Activated CD4-positive, alpha-beta T cell treated with anti-CD3 and anti-CD28 coated beads, Interleukin-2, Interleukin-4, amounts not matched to agents 100 ng/mL and 50 ng/mL, durations not matched to agents 16 hours and 8 hours (primary cell): ENCODE measurements at places on chromosomes 7 and 10.

GRCh38 chr7:155653803-155654202, 9.3 kb downstream of the RBM33 start:
- no peak for DNase-seq

- DNase-seq = no peak
Observed at GRCh38 chr7:66419210-66419609, 209.5 kb upstream of the KCTD7 start.

DNA sequence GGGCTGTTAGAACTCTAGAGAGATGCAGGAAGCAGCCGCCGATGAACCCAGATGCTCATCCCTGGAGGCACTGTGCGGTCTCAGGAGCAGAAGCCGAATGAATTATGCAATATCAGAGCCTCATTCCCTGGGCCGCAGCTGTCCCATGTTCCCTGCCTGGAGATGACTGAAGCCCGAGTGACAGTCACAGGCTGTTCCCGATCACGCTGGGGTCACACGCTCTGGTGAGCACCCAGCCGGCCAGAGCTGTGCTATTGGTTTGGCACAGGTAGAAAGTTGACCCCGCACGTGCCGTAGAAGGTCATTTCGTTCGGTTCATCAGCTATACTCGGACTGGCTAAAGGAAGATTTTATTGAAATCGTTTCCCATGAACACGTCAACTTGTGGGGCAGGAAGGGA, 140.5 kb upstream of the SH2B2 start:
- no peak for DNase-seq

- DNase-seq = no peak
Observed at GRCh38 chr7:87129332-87129731, 22.9 kb upstream of the DMTF1 start.

DNA sequence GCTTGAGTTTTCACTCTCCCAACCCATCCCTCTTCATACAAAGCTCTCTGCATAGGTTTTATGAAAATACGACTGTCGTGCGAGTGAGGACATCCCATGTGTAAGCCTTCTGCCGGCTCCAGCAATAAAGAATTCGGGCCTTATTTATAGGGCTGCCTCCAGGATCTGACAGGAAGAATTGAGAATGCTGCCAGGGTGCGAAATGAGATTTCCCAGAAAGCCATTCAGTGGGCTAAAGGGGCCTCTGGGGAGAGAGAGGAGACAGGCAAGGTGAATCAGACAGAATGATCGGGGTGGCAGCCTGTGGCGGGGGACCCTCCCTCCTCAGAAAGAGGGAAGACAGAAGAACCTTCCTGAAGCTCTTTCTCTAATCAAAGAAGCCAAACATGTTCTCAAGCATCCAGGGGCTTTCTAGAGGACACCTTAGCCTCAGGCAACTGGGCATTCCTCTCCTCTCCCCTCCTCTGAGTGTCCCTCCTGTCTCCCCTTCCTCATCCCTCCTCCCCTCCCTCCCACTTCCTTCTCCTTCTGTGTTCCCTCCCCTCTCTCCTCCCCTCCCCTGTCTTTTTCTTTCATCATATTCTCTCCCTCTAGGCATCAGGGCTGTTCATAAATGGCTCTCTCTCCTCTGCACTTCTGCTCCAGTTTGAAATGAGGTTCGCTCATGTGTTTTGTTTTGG, 410.9 kb downstream of the TYW1 start:
- DNase-seq = no peak

DNA sequence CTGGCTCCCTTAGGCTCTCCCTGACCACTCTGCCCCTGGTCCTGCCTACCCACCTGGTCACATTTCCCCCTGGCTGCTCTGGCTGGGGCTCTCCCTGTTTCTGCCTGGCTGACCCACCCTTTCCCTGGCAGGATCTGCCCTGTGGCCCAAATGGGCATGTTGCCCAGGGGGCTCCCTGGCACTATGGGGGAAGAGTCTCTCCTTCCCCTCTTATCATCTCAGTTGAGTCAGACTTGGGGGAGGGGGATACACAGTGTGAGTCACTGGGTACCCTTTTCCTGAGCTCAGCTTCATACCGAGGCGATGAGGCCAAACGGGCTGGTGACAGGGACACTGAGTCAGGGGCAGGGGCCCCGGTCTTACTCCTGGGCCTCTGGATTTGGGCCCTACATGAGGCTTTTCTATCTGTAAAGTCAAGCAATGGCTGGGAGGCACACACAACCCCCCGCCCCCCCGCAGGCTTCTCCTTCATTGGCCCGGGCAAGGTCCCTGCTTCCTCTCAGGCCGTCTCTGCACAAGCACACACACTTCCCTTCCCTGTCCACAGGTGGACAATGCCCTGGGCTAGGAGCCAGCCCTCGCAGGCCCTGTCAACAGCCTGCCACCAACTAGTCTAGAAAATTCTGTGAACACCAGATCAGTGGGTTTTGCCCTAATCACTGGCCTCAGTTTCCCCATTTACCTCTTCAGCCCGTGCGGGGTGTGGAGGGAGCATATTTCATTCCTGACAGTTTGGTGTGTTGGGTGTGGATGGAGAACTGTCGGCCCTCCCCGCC, 627 bp upstream of the FLNC start:
- no peak for DNase-seq

DNA sequence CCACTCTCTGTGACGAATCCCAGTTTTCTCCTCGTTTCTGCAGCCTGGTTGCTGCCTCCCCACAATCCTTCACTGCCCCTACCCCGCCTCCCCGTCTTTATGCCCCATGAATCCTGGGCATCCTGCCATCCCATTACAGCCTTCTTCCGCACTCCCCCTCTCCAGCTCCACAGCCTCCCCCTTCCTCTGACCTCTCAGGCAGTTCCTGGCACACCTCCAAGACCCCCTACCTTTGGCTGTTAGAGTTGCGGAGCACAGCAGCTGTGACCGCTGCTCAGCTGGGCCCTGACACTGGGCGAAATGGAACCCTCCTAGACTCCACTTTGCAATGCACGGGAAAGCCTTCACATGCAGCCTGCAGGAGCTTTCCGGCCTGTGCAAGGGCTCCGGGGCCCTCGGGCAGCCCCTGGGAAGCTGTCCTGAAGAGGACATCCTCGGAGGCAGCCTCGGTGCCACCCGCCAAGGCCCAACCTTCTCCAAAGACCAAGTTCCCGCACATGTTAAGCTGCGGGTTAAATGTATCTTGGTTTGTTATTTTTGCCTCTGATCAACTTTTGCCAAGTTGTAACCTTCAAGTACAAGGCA, 400.7 kb upstream of the MKI67 start:
- DNase-seq = no peak

GRCh38 chr7:136950331-136950730, 81.9 kb downstream of the CHRM2 start:
- DNase-seq = no peak
